Left forelimb (tissue), 1 donor: ENCODE measurements at places on chromosomes 1 and 21.

- peak; percentile 15 for DNase-seq
Measured at GRCh38 chr1:203124011-203124410, 3.5 kb upstream of the ADORA1 start.

GRCh38 chr1:67626861-67627235, 58.2 kb upstream of the GADD45A start:
- DNase-seq = no peak

- DNase-seq = no peak
Measured at GRCh38 chr1:29172415-29172939, 9.2 kb downstream of the SRSF4 start.

DNA sequence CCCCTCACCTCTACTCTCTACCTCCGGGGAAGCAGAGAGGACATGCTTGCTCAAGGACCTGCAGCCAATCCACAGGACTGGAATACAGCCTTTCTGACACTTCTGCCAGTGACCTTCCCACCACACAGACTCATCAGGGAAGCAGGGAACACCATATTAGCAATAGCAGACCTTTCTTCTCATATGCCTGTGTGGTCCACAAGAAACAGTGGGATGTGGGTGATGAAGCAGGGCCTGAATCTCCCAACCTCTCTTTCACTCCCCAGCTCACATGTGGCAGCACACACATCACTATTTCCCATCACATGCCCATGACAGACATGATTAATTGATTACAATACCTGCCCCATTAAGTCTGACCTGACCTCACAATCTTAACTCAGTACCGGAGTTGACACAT, 695.1 kb downstream of the MATN1 start:
- DNase-seq = no peak

GRCh38 chr21:44533891-44534627, 5.9 kb downstream of the KRTAP10-1 start:
- no peak for DNase-seq

- peak; percentile 65 for DNase-seq
Measured at GRCh38 chr1:20153000-20153418, 13.9 kb downstream of the PLA2G2F start.

DNA sequence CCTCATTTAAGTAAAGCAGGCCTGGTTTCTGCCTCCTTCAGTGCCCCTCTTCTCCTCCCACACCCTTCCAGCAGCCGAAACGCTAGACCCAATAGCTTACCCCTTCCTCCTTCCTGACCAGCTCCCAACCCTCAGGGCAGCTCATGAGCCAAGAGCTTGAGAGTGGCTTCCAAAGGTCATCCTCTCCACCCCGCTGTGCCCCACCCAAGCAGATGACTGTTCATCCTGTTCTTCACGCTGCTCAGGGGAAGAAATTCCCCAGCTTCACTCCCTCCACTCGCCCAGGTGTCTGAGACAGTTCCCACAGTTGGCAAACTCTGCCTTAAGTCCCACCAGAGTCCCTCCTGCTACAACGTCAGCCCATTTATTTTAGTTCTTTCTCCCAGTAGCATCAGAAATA, 23.4 kb downstream of the ARHGEF19 start:
- DNase-seq = no peak

DNA sequence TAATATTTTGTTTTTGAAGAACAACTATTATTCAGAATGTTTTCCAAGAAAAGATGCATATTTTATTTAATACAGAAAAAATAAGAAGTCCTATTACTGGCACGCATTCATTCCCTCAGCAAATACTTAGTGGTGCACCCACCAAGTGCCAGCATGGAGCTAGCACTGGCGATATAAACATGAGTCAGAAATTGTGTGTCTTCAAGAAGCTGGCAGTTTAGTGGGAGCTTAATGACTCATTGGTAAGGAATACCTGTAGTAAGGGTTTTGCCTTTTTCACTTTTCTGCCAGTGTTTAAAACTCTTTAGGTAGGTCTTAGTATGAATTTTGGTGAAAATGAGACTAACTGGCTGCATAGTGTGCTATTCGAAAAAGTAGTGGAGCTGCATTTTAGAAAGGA, 6.3 kb downstream of the MAGI3 start:
- DNase-seq = no peak

DNA sequence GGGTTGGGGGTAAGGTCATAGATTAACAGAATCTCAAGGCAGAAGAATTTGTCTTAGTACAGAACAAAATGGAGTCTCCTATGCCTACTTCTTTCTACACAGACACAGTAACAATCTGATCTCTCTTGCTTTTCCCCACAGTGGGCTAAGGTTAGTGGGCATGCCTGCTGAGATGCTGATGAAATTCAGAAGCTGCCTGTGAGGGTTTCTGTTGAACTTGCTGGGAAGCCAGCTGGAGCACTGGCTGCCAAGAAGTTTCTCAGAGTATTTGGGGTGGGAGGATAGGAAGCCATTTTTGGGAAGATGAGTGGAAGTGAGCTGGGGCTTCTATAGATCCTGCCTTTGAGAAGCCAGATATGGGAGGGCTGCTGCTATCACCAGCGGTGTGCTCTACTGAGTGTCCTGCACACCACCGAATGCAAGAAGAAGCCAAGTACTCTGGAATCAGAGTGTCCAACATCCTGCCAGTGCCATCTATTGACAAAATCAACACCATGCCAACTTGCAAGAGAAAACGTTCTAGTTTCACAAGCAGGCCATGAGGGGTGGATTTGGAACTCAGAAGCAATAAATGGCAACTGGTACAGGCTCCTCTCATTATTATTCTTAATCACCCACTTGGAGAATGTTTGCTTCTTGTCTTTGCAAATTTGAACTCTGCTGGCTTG, 102.7 kb downstream of the PTPRU start:
- no peak for DNase-seq

- DNase-seq = no peak
Measured at GRCh38 chr1:24932284-24932683, 2.2 kb upstream of the RUNX3 start.

DNA sequence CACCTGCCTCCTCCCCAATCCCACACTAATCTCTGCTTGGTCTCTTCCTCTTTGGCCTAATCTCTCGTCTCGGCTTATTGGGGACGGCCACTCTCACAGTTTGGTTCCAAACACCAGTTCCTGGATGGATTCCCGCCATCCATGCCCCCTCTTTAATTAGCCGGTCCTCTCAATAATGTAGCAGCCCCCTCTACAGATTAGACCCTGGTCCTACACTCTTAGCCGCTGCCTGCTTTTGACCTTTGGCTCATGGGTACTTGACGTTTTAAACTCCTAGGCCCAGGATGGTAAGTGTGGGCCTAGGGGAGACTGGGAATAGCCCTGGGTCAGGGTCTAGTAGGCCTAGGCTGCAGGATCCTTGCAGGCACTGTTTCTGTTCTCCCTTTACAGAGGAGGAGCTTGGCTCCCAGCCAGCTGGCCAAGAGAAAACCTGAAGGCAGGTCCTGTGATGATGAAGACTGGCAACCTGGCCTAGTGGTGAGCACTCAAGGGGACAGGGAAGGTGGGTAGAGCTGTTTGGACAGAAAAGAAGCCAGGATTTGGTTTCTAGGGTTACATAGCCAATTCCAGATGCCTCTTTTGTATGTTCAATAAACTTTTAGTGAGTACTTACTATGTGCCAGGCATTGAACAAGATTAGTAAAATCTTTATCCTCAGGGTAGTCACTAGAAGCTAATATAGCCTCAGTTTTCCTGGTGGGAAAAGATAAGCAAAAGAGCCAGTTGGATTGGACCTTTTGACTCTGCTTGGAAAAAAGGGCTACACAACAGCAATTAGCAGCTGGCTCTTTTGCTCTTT, 758 bp downstream of the RAD54L start:
- no peak for DNase-seq

DNA sequence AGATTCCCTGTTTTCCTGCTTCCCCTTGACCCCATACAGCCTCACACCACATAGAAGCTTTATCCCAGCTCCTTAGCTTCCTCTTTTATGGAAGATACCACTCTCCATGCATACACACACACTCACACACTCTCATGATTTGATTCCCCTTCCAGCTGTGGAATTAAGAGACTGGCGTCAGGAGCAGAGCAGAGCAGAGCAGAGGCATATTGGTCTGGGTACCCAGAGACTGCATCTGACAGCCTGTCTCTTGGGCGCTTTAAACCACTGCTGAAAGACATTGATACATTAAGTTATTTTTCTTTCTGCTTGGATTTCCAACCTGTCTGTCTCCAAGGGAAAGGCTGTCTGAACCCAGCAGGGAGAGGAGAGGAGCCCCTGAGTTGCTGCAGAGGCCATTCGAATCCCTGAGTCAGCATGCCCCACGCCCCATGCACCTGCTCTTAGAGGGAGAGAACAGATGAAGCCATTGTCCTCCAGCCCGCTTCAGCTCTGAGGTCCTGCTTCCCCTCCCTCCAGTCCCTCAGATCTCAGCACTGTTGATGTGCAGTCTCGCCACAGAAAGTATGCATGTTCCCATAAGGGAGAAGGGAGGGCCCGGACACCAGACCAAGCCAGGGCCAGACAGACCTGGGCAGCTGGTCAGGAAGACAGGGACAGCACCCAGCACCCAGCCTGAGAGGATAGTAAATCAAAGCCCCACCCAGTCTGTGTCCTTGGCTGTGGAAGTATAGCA, 66.7 kb upstream of the GJB5 start:
- DNase-seq = no peak

DNA sequence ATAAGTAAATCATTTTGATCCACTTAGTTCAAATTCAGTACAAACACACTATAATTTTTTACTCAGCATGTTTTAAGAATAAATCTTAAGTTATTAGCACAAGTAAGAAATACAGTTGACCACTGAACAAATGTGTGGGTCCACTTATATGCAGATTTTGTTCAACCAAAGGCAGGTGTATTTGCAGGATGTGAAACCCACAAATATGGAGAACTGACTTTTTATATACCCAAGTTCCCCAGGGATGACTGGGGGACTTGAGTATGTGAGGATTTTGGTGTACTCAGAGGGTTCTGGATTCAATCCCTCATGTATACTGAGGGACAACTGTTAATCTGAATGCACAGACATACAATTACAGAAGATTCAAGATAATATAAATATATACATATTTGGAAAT, 25.7 kb upstream of the ERICH3 start:
- no peak for DNase-seq
